Bronchial epithelial cell (primary cell): ENCODE measurements at places on chromosomes 12 and 14.
A peak's percentile ranks its signal among the peaks of the same experiment; 100 is the strongest.

DNA sequence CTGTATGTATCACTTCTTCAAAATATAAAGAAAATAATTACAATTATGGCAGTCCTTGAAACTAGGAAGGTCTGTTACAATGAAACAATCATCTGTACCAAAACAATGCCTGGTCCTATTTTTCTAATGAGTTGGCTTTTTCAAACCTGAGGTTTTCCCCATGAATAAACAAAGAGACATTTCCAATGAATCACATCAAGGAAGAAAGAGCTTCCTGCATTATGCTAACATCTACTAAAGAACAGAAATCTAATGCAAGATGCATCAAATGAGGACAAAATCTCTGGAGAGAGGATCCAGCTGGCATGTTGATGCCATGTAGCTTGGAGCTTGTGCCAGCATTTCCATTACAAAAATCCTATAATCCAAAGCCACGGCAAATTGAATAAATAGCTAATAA, 29.3 kb downstream of the NIN start:
- peak; percentile 74 for DNase-seq

DNA sequence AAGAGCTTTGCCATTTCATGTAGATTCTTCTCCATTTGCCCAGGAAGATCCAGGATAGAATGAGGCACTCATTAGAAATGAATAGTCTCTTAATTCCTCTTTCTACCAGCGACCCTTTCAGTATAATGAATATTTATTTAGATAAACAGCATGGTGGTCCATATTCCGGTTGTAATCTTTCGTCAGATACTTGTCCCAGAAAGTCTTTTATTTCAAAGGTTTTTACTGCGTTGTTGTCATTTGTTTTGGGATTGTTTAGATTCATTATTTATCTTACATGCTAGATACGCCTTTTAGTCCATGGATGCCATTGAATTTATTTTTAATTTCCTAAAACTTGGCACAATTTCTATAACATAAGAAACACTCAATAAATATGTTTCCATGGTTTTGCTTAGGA, 139.7 kb upstream of the FLRT2 start:
- DNase-seq: no peak

- no peak for DNase-seq
These were observed 177.9 kb upstream of the PRICKLE1 start for GRCh38 chr12:42767326-42767954.

DNA sequence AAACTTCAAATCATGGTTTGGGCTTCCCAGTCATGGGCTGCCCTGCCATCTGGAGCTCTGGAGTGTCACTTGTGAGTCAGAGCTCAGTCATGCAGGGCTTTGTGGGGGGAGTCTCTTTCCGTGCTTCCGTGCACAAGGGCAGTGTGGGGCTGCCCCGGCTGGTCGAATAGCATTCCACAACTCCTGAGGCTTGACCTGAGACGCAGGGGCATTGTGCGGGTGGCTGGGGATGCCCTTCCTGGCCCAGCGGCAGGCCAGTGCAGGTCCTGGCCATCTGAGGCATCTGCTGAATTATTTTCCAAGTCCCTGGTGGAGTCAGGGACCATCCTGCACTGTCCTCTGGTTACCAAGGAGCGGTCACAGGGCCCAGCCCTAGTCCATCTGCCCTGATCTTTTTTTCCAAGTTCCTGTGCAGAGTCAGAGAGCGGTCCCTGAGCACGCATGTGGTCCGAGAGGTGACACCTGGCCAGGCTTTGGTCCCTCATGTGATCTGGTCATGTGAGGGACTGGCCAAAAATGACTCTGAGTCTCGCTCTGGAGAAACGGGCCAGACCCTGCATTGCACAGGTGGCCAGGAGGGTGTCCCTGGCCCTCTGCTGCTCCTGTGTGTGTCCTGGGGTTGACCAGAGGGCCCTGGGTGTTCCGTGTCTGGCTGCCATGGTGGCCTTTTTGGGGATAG, 167.0 kb upstream of the ALG10B start:
- no peak for DNase-seq

DNA sequence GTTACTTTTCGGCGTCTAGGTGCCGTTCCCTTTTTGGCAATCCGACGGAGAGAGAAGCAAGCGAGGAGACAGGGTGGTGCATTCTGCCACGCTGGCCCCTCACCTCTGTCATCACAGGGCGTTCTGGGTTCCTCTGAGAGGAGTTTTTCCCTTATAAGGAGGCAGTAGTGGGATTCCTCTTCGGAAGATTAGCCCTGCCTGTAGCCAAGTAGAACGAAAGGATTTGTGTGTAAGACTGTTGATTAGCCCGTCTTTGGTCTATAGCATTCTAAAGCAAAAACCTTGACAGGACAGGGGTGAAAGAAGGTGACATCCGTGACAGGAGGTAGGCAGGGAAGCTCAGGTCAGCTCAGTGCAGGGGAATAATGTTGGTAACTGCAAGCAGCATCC, 9.1 kb upstream of the NEMF start:
- peak; percentile 68 for DNase-seq

GRCh38 chr14:33884916-33885315, 66.0 kb downstream of the EGLN3 start:
- no peak for DNase-seq

GRCh38 chr12:64080319-64081007, 141.6 kb downstream of the KICS2 start:
- peak; percentile 95 for DNase-seq

- peak; percentile 99 for DNase-seq
These were observed 32.7 kb downstream of the ZCCHC8 start for GRCh38 chr12:122467983-122468382.

DNA sequence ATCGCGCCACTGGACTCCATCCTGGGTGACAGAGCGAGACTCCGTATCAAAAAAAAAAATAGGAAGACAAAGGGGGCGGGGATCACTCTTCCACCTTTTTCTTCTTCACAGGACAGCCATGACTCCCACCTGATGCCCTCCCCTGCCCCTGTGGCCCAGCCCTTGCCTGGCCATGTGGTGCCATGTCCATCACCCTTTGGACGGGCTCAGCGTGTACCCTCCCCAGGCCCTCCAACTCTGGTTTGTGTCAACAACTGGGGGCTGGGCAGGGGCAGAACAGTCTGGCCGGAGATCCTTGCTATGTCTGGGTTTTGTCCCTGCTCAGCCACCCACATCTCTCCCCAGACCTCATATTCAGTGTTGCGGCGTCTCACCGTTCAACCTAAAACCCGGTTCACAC, 5.8 kb downstream of the TROAP start:
- no peak for DNase-seq

DNA sequence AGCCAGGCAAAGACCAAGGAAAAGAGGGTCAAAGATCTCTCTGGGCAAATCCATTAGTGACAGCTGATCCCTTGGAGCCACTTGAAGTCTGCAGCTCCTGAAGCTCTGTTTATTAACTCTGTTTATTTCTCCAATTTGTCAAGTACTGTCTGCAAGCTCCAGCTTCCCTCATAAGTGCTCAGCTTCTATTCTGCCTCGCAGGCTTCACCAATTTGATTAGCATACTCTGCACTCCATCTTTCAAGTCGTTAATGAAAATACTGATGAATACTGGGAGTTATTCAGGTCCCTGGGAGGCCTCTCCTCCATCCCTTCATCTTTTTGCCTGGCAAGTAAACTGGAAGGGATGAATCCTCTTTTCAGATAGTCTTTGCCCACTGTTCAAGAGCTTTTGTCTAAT, 54.3 kb downstream of the TTC9 start:
- no peak for DNase-seq

DNA sequence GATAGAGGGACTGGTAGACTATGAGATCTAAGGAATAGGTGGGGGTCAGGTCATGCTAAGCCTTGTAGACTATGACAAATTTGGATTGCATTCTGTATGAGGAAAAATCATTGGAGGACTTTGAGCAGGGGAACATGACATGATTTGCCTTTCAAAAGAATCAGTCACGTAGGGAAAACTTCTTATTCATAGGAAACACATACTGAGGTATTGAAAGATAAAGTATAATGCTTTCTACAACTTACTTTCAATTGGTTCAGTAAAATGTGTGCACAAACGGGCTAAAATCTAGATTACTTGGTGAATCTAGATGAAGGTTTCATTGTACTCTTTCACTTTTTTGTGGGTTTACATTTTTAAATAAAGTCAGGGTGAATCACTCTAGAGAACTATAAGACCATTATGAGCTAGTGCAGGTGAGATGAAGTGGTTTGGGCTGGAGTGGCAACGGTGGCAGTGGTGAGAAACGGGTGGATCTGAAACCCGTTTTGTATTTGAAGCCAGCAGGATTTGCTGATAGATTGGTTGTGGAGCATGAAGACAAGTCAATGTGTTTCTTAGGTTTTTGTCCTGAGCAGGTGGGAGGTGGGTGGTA, 6.7 kb downstream of the BBS10 start:
- peak; percentile 93 for DNase-seq

GRCh38 chr14:77542421-77543239, 44.0 kb upstream of the ISM2 start:
- DNase-seq: no peak

DNA sequence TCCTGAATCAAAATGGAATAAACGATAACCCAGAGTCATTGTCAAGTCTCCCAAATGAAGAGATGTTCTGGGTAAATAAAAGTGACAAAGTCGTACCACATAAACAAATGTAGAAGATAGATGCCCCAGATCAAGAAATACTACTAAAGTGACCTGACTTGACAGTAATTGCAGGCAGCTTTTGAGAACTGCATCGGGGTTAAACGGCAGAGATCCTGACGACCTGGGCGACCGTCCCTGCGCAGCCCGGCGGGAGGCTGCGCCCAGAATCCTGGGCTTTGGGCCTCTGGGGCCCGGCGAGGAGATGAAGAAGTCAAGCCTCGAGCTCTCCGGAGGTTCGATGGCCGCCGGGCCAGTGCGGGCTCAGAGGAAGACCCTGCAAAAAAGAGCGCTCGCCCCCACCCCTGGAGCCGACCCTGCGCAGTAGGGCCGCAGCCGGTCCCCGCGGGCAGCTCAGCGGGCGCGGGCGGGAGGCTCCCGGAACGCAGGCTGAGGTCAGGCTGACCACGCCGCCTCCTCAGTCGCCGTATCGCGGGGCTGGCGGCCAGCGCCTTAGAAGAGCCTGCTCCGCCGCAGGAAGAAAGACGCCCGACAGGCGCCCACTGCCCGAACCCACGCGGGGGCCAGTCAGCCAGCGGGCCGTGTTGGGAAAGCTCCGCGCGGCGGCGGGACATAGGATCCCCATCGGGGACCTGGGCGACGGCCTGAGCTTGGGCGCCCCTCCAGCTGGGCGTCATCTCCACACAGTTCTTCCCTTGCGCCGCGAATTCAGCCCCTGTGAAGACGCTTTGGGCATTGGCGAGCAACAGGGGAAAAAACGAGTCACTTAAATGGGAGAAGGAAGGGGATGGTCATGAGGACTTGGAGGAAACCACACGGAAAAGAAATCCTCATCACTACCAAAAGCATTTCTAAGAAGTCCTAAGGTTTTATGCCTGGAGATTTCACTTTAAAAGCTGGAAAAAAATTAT, 16.0 kb downstream of the NKX2-1 start:
- DNase-seq: no peak

- DNase-seq: no peak
These were observed 4.9 kb upstream of the CS start for GRCh38 chr12:56304872-56305590.
